Lung microvascular endothelial cell (primary cell): ENCODE measurements at places on chromosomes 12 and 14. TPM values are rescaled to one million over a fixed set of nuclear protein-coding genes. Genes with fewer than 3 reads are reported as not detected.
A peak's percentile ranks its signal among the peaks of the same experiment; 100 is the strongest.

DNA sequence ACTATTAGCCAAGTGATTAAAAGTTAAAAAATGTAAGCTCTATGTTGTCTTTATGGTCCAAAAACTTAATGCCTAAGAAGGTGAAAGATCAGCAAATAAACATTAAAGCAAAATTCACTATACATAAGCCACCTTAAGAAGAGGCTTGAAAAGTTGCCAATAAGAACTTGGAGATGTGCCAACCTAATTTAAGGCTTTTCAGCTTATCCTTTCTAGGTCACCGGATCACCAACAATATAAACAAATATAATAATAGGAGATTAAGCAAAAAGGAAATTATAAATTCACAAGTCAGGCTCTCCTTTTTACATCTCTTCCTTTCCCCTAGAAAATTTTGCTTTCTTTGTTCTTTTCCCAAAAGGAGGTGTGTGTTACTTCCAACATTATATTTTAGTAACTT lies 30.9 kb downstream of the SLC2A3 start:
- peak; percentile 82 for DNase-seq

Gene PPM1H
- total RNA-seq = 0.40 and 1.3 TPM in 2 replicates

GRCh38 chr12:67593041-67593440 lies 55.5 kb upstream of the DYRK2 start:
- DNase-seq = peak; percentile 4

Gene GPR84
- total RNA-seq = under 0.01 TPM in 1 of 2 replicates, not detected in the other

DNA sequence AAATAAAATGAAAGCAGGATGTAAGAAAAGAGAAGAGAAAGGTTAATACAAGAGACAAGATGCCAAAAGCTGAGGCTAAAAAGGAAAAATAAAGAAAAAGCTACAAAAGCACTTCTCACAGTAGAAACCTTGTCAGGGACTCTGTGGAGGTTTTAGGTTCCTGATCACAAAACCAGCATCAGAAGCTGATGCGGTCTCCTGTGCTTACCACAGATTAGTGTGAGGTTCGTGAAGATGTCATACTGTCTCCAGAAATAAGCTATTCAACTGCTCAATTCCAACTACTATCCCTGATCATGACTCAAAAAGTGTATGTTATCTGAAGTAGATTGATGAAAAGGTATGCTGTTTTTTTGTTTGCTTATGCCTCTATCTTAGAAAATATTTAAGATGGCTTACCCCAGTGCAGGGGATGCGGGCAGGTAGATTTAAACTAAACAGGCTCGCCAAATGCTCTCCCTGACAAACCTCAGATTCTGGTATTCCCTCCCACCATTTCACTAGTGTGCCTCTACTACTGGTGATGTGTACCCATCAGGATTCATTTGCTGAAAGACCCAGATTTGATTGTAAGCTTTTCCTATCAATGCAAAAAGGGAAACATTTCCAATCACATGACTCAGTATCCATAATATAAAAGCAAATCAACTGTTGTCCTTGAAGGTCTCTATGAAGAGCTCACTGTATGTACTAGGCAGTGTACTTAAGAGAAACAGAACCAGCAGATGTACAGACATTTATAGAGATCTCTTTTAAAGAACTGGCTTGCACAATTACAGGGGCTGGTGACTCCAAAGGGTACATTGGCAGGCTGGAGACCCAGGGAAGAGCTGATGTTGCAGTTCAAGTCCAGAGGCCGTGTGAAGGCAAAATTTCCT lies 169.5 kb upstream of the FOXN3 start:
- DNase-seq = no peak

DNA sequence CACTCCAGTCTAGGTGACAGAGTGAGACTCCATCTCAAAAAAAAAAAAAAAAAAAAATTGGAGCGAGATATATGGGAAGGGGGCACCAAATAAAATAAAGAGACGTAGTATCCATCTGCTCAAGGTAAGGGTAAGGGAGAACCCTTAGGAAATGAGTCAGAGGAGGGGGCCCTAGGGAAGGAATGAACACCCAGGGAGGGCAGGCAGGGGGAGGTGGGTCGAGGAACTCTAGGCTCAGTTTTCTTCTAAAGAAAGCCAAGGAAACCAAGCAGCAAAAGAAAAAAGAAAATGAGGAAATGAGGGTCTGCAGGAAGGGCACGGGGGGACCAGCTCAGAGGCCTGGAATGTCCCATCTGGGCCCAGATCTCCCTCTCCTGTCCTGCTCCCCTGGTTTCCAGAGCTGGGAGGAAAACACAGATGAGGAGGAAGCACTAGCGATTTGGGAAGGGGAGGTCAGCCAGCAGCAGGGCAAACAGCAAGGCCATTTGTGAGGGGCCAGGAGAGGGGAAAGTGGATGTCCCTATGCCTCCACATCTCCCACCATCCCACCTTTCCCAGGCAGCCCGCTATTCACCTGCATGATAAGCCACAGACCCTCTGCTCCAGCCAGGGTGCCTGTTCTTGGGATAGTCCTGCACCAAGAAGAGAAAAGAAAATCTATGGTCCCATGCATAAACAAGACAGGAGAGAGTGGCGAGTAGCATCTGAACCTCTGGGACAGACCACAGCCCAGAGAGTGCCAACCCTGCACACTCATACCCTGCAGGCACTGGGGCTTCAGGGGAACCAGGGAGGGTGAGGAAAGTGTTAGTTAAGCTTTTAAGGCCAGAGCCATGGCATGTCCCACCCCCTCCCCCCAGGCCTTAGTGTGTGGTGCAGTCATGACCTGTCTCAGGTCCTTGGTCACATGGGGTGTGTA lies 11.9 kb downstream of the SPRYD3 start:
- no peak for DNase-seq

DNA sequence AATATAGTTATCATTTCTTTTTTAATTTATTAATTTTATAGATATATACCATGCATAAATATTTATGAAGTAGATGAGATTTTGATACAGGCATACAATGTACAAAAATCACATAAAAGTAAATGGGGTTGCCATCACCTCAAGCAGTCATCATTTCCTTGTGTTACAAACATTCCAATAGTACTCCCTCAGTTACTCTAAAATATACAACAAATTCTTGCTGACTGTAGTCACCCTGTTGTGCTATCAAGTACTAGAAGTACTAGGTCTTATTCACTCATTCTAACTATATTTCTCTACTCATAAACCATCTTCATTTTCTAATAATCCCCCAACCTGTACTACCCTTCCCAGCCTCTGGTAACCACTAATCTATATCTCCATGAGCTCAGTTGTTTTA lies 432.6 kb upstream of the SYT1 start:
- no peak for DNase-seq

GRCh38 chr12:101414533-101415119 lies 7.1 kb upstream of the ARL1 start:
- DNase-seq = peak; percentile 71

Gene RNASE3
- total RNA-seq = not detected in 2 replicates

DNA sequence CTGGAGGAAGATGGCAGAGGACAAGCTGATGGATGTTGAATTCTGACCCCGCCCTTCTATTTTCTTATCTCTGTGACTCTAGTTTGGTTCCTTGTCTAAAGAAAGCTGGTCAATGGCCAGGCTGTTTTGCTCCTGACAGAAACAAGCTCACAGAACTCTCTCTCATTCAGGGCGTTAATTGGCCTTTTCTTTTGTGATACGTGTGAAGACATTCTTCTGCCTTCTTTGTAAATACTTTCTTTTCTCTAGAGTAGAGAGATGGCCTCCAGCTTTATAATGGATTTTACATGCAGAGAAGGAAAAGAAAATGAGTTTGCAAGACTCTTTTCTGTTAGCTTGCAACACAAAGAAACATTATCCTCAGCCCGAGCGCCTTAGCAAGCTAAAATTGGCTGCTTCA lies 492.2 kb upstream of the CCDC196 start:
- DNase-seq = no peak

DNA sequence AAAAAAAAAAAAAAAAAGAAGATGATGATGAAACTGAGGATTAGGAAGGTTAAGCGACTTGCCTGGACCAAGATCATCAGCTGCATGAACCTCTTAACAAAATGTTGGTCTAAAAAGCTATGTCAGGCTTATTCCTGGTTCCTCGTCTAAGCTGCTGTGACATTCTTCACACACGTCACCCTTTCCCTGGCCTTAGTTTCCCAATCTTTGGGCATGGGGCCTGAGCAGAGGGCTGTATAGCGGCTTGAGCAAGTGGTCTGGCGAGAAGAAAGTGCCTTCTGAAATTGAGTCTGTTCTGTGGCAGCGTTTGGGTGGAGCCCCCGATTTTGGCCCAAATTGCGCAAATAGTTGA lies 58.7 kb upstream of the CCND2 start:
- DNase-seq = no peak

DNA sequence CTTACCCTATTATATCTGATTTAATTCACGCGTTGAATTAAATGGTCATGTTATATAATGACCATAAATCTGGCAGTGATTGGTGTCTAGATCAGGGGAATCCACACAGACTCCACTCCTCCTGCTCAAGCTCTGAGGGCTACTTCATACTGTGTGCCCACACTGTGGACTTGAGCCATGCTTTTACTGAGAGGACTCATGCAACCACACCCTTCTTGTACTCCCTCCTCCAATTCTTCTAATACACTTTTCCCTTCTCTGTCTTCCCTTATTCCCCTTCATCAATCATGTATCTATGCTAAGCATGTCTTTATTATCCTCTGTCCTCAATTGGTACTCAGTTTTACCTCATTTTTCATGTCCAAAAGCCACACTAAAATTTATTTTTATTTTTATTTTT lies 37.7 kb upstream of the LRFN5 start:
- DNase-seq = no peak

Gene TEAD4
- 18.3 and 19.2 TPM in 2 replicates for total RNA-seq

Gene SYNDIG1L
- not detected in 2 replicates for total RNA-seq

GRCh38 chr14:69259527-69260189 lies at the start of gene GALNT16:
Gene GALNT16, plus strand, starts transcription at chr14:69260158. Its CDS starts 133 bp downstream, at chr14:69260291.
- DNase-seq = peak; percentile 46

- no peak for DNase-seq
These were observed 342.0 kb downstream of the NPAS3 start for GRCh38 chr14:33280646-33281045.

Gene PA2G4
- total RNA-seq = 80.8 and 102 TPM in 2 replicates

GRCh38 chr14:76946753-76947077 lies 81.8 kb downstream of the IRF2BPL start:
- no peak for DNase-seq

Gene RHOJ
- 58.0 and 78.2 TPM in 2 replicates for total RNA-seq
